ENCODE measurements at places on chromosomes 2 and 18.
A peak's percentile ranks its signal among the peaks of the same experiment; 100 is the strongest.

DNA sequence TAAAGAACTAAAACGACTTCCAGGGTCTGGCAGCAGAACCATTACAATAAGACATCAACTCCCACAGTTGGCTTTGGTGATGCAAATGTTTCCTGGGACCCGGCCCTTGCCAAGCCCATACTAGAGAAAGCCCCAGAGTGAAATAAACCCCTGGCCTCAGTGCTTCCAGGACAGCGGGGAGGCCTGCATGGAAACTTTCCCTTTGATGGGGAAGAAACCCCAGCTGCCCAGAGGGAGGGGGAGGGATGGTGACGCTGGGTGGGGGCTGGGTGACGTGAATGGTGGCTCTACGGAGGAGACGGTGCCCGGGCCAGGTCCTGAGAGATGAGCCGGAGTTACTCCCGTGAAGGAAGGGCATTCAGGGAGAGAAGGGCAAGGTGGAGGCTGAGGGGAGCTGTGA is 27.5 kb downstream of the INHBB start:
- DNase-seq, result no peak

- no peak for DNase-seq
Observed at GRCh38 chr2:177765698-177766097, 306.9 kb downstream of the PDE11A start.

GRCh38 chr2:97697252-97698235 is 15.8 kb upstream of the ZAP70 start:
- DNase-seq, result peak; percentile 75

DNA sequence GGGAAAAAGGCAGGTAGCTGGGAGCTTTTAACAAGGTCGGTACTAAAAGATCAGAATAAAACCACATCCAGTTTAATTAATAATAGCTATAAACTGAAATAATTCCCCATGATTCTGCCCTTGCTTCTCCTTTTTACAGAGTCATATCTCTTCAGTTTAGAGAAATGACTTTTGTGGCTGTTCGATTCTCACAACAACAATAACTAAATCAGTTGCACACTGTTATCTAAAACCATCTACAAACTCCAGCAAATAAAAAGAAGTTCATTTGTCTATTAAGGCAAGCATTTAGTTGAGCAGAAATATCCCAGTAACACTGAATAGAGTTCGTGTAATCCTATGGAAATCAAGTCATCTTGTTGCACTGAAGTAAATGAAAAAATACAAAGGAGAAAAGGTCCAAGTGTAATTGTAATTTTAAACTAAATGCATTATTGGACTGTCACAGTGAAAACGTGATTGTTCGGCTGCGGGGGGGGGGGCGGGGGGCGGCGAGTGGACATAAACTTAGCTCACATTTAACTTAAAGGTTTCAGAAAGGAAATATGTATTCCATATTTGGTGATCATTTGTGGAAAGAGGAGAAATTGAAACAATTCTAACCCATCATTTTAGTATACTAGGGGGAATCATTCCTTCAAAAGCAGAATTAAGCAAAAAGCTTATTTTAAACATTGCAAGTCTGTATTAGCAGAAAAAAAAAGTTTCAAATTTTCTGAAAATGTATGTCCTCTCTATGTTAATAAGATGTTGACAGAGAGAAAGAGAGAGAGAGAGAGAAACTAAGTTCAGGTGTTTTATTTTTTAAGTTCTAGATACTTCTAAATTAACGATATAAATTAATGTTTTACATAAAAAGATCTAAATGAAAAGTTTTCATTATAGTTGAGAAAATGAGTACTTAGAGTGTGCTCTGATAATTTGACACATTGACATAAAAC is 144.5 kb downstream of the MEIS1 start:
- DNase-seq, result no peak

GRCh38 chr2:143521396-143521795 is 392.2 kb downstream of the ARHGAP15 start:
- DNase-seq, result no peak
